Stimulated activated CD8-positive, alpha-beta memory T cell treated with anti-CD3 and anti-CD28 coated beads, Interleukin-7, amount 100 ng/mL, for 24 hours (primary cell): ENCODE measurements at places on chromosomes 4 and X.
A peak's percentile ranks its signal among the peaks of the same experiment; 100 is the strongest.

- DNase-seq: no peak
Measured at GRCh38 chrX:42495139-42495538, 282.8 kb downstream of the PPP1R2C start.

DNA sequence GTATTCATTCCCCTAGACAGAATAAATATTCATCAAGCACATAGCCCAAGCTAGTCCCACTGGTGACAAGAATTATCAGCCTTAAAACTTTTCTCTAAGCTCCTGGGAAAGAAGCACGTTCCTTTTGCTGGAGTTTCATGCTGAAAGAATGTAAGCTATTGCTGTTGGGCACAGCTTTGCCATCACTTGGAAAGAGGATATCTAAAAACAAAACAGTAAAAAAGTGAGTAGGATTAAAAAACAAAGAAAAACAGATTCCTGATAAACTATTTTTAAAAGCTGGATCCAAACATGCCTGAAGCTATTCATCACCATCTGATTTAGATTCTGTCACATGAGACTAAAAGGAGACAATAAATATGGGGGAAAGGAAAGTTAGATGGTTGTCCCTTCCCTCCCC, 176.8 kb downstream of the SCFD2 start:
- no peak for DNase-seq

GRCh38 chrX:138771047-138771446, 59.5 kb upstream of the FGF13 start:
- no peak for DNase-seq

DNA sequence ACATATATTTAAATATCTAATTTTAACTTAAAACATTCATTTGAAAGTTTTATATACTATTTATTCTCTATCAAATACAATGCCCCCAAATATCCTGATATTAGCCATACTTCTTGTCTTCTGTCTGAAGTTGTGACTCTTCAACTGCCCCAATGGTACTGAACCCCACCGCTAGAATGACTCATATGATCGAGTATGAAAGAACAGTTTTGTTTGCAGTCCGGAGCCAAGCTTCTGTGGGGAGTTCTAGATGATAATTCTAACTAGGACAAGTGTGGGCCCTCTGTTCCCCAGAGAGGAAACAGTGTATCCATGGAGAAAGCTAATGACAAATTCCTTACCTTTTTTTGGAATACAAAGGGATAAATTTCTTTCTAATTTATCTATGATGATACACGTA, 24.7 kb upstream of the CT47A1 start:
- DNase-seq: no peak

DNA sequence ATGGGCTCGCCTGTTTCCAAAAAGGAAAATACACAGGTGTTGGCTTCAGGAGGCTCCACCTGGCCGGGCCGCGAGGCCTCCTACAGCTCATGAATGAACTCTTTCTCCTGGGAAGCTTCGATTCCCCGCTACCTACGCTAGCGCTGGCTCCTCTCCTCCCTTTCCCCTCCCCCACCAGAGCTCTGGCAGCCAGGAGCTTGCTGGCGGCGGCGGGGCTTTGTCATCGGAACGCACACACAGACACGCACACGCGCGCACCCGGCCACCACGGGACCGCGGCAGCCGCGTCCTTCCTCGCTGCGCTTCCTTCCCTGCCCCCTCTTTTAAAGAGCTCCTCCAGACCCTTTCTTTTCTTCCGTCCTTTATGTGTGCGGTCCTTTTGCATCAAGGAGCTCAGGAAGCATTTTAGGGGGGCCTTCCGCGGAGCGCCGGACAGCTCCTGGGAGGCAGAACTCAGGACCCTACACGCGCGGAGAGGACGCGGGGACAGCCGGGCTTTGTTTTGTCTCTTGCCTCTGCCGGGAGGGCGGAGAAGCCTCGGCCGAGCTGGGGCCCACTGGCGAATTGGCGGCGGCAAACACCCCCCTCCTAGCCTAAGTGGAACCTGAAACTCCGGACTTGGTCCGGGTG, 70.2 kb upstream of the BCOR start:
- DNase-seq: no peak

DNA sequence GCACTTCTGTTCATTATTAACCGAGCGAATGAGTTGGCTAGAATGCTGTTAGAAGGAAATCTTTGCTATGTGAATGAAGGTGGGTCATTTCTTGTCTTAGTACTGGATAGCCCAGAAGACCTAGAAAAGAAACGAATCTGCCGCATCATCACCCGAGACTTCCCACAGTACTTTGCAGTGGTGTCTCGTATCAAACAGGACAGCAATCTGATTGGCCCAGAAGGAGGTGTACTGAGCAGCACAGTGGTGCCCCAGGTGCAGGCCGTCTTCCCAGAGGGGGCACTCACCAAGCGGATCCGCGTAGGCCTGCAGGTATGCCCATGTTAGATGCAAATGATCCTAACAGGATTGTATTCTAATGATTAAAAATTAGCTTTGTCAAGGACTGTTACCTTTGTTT, 286.3 kb downstream of the ANK2 start:
- no peak for DNase-seq

DNA sequence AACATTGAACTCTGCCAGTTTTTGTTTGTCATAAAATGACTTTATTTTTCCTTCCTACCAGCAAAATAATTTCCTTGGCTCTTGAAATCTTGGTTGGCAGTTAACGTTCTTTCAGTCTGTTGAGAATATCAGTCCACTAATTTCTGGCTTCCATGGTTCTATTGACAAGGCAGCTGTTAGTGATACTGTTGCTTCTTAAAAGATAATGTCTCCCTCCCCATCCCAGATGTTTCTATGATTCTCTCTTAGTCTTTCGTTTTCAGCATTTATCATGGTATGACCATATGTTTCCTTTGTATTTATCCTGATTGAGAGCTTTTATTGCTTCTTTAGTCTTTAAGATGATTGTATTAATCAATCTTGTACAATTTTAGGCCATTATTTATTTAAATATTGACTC, 81.1 kb upstream of the STK26 start:
- DNase-seq: no peak

- no peak for DNase-seq
Measured at GRCh38 chr4:42915484-42915883, 23.0 kb downstream of the GRXCR1 start.

- DNase-seq: peak; percentile 43
Measured at GRCh38 chrX:154546354-154547244, at the start of gene G6PD. Gene G6PD, minus strand, starts transcription at chrX:154546846. Its CDS starts 691 bp downstream, at chrX:154546155.

GRCh38 chr4:109928327-109929045, 15.8 kb downstream of the EGF start:
- no peak for DNase-seq
